T-helper 2 cell (primary cell): ENCODE measurements at places on chromosomes 1 and 21.

GRCh38 chr1:205369701-205370123 lies 13.0 kb upstream of the KLHDC8A start:
- DNase-seq, result no peak

DNA sequence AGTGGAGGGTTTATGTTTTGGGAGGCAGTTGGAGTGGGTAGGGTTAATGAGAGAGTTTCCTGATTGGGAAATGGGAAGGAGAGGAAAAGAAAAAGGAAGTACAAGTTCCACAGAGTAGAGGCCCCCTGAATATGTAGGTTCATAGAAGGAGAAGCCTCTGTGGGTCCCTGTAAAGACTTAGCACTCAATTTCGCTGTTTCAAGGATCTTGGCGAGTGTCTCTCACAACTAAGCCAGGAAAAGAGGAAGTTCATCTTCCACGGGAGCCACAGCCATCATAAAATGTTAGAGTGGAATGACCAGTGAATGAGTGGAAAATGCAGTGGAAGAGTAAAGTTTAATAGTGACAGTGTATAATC lies 17.4 kb upstream of the DPYD start:
- no peak for DNase-seq

GRCh38 chr1:86151427-86151826 lies 5.1 kb downstream of the COL24A1 start:
- DNase-seq, result no peak

DNA sequence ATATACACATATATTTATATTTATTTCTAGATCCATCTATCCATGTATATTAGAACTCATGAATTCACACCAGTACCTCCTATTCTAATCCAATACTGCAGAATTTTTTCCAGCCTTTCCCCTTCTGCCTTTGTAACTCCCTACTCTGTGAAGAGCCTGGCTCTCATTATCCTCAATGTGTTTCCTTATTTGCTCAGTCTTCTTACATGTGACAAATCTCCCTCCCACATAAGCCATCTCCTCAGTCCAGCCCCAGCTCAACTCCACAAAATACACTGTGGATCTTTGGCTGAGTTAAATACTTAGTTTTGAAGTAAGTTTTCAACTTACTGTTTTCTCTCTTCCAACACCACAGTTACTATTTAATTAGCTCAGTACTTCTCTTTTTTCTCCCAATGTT lies 45.7 kb downstream of the ATP5PO start:
- DNase-seq, result no peak

DNA sequence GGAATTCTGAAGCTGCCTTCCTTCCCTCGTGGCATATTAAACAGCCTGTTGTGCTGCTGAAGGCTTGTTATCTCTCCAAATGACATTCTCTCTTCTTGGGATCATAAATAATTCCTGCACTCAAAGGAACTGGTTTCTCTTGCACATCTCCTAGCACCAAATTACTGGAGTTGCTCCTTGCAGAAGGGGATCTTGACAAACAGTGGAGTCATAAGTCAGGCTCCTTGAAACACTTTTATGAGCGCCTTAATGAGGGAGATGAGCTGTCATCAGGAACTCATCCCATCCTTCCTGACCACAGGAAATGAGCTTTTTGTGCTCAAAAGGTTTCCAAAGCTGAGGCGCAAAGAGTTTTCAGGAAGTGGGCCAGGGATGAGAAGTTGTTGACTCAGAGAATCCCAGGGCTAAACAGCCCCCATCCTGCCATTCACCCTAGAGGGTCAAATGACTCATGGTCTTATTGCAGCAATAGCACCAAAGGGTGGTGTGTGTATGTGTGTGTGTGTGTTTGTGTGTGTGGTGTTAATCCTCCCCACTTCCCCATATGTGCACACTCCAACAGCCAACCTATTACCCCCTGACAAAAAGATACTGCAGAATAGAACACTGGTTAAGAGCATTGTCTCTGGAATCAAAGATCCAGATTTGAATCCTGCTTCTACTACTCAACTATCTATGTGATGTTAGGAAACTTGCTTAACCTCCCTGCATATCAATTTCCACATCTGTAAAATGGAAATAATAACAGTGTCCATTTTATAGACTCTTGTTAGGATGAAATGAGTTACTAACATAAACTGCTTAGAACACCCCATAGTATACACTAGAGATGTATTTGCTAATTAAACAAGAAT lies 2.8 kb upstream of the PHC2 start:
- DNase-seq, result no peak
